ENCODE measurements at places on chromosomes 13 and 19.

DNA sequence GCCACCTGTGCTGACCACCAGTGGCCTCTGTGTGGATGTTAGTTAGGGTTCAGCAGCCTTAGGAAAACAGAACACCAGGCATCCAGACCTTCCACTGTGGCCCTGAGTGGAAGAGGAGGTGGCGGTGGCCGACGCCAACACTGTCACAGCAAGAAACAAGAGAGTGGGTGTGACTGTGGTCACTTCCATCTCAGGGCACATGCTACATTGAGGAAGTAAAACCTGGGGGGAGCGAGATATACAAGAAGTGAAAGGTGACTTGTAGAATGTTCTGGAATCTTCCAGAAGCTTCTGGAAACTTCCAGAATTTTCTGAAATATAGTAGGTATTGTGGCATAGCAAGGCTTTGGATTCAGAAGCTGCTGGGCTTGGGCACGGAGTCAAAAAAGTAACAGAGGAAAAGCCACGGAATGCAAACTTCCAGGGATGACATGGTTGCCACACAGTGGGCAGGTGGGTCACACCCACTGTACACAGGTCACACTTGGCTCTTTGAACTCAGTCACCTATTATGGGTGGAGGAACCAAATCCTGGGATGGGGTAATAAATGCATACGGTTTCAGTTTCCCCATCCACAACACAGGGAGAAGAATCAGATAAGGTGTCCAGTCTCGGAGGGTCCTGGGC lies 24.3 kb downstream of the GNG7 start:
- DNase-seq = no peak

GRCh38 chr13:49622174-49622946 lies 5.9 kb upstream of the ARL11 start:
- DNase-seq = no peak

GRCh38 chr13:31168166-31168565 lies 6.5 kb upstream of the HSPH1 start:
- no peak for DNase-seq

GRCh38 chr19:2315818-2316353 lies 7.9 kb upstream of the LINGO3 start:
- no peak for DNase-seq

DNA sequence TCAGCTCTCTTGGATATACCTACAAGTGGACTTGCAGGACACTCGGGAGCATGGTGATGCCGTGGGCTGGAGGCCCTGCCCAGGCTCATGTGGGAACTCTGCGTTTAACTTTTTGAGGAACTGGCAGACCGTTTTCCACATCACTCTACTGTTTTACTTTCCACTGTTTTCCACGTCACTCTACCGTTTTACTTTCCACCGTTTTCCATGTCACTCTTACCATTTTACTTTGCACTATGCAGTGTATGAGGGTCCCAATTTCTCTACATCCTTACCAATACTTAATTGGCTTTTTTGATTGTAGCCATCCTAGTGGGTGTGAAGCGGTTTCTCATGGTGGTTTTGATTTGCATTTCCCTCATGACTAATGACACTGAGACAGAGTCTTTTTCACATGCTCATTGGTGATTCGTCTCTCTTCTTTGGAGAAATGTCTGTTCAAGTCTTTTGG lies 40.5 kb downstream of the GATAD2A start:
- DNase-seq = no peak

GRCh38 chr13:26208287-26208686 lies 13.8 kb downstream of the RNF6 start:
- no peak for DNase-seq
